Osteocyte (in vitro differentiated cells): ENCODE measurements at places on chromosomes 5 and 9. TPM values are rescaled to one million over a fixed set of nuclear protein-coding genes. Genes with fewer than 3 reads are reported as not detected.

The MUSK gene
- total RNA-seq = not detected in 2 replicates

The ACTBL2 gene
- not detected in 2 replicates for total RNA-seq

The NME5 gene
- 1.7 and 2.4 TPM in 2 replicates for total RNA-seq

The CDC20B gene
- total RNA-seq = not detected in 2 replicates

The CERT1 gene
- total RNA-seq = 33.1 and 36.5 TPM in 2 replicates

The ACOT12 gene
- total RNA-seq = not detected in 2 replicates

The PLPPR1 gene
- not detected in 2 replicates for total RNA-seq

GRCh38 chr5:181189363-181189961, 15.5 kb downstream of the TRIM7 start:
- peak; percentile 86 for DNase-seq

DNA sequence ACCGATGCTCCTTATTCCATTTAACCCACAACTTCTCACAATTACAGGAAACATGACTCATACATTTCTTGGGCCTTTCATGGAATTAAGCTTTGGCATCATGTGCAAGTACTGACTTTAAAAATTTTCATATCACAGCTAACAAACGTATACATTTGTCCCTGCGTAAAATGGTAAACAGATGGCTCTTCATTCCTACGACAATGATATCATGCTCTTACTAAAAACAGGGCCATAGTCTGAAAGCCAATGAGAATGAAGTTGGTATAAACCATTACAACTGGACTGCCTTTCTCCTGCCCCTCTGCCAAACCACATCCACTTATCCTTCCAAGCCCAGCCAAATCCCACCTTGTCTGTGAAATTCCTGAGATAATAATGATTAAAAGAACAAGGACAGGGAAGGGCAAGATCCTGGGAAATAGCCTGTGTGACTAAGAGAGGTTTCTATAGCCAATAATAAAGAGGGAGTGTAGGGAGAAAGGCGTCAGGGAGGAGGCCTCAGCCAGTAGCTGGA, 44.9 kb upstream of the ZNF366 start:
- DNase-seq = no peak

GRCh38 chr5:96347502-96348292, 85.4 kb downstream of the PCSK1 start:
- DNase-seq = no peak

- DNase-seq = no peak
These were observed 299.2 kb downstream of the EDIL3 start for GRCh38 chr5:84085387-84086041.
